ENCODE measurements at places on chromosomes 5 and 9.

DNA sequence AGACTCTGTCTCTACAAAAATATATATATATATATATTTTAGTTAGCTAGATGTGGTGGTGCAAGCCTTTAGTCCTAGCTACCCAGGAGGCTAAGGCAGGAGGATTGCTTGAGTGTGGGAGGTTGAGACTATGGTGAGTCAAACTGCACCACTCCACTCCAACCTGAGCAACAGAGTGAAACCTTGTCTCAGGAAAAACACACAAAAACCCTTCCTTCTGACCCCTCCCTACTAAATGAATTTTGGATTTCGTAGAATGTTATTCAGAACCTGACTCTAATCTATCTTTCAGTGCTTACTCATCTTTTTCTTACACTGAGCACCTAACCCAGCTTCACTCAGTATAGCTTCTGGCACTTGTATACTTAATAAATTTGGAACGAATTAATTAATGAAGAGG lies 35.2 kb upstream of the IL7R start:
- no peak for DNase-seq

- no peak for DNase-seq
Observed at GRCh38 chr9:127273326-127273725, 8.8 kb downstream of the GARNL3 start.

- no peak for DNase-seq
Observed at GRCh38 chr9:75615284-75615683, 275.2 kb upstream of the PCSK5 start.

DNA sequence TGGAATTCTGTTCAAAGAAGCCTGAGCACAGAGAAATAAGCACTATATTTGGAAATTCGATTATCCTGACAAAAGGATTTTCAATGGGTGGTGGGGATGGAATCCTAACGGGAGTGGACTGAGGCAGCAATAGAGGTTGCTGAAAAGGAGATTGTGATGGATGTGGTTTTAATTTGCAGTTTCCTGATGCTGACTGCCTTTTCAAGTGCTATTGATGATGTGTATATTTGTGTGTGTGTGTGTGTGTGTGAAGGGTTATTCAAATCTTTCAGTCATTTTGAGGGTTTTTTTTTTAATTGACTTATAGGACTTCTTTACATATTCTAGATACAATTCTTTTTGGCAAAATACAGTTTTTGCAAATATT lies 614.5 kb downstream of the HINT1 start:
- DNase-seq, result no peak

DNA sequence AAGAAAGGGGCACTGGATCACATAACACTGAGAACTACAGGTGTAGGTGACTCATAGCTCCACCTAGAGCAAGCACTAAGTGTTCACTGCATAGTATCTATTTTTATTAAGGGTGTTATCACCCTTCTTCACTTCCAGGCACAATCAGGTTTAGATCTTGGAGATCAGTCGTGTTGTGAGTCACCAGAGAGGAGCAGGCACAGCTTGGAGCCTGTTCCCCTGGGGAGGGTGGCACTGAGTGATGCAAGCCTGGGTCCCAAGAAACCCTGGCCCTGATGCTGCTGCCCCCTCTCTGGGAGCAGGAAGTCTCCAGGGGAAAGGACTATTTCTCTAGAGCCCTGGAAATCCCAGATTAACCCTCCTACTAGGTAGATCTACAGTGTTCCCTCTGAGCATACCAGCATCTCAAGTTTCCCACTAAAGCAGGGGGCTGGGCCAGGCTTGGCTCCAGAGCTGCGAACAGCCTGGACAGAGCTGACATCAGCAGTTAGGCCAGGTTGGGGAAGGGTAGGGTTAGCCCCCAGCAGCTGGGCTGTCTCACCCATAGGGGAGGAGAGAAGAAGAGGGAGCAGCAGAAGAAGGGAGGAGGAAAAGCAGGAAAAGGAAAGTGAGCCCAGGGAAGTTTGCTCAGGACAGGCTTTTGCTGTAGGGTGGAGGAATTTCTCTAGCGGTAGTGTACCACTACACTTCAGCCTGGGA lies 28.1 kb upstream of the SPINK4 start:
- no peak for DNase-seq

- DNase-seq, result no peak
Observed at GRCh38 chr9:33065157-33066076, 11.1 kb downstream of the SMU1 start.

- no peak for DNase-seq
Observed at GRCh38 chr9:89597711-89598362, 7.0 kb upstream of the GADD45G start.

GRCh38 chr9:127711226-127711701 lies 4.2 kb downstream of the PTRH1 start:
- DNase-seq, result no peak

DNA sequence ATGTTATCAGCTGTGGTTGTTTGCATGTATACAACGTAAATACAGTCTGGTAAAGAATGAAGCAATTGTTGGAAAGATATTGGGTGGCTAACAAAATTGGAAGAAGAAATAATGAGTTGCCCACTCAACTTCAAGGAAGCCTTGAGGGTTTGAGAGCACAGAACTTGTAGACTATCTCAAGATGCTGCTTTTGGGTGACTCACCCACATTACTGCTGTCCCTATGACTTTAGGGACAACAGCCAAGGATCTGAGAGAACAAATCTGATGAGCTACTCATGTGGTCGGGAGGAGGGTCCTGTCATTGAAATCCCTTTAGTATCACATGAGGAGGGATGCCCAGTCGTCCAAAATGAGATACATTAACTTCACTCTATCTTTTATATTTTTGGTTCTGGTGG lies 261.8 kb downstream of the GAS1 start:
- no peak for DNase-seq

DNA sequence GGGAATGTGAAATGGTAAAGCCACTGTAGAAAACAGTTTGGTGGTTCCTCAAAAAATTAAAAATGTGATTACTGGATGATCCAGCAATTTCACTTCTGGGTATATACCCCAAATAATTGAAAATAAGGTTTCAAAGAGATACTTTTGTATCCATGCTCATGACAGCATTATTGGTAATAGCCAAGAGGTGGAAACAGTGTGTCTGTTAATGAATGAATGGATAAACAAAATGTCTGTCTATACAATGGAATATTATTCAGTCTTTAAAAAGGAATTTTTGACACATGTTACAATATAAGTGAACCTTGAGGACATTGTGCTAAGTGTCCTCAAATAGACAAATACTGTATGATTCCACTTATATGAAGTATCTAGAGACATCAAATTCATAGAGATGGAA lies 40.1 kb downstream of the NUP214 start:
- no peak for DNase-seq

DNA sequence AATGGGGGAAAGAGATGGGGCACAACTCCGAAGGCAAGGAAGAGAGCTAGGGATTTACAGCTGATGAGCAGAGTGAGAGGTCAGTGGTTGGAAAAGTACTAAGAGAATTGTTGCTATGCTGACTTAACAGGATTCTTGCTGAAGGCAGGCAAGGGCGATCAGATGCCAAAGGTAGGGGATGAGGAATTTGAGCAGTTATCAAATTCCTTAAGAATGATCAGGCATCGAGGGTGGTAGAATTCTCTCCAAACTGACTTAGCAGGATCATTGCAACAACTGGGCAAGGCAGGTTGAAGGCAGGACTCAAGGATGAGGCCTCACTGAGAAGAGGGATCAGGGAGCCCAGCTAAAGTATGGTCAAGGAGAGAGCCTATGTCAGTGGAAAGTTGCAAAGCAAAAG lies 171.0 kb downstream of the HSD17B3 start:
- DNase-seq, result no peak

- DNase-seq, result no peak
Observed at GRCh38 chr5:60517094-60517694, 182.8 kb downstream of the DEPDC1B start.

DNA sequence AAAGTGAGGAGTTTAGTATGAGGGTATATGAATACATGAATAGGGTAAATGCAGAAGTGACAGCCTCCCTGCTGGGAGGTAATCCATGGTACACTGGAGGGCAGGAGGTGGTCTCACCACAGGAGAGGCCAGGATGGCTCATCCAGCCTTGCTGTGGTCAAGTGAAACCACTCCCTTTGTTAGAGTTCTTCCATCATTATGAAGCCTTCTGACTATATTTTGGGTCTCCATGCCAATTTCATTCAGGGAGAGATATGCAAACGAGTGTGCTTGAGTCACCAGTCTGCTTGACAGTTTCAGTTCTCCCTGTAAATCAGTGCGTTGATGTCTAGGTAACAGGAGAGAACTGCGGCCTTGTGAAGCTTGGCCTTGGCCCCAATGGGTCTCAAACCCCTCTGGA lies 16.4 kb downstream of the PPP3R2 start:
- DNase-seq, result no peak

Measured in nucleus accumbens (tissue), 56 donors.